ENCODE measurements at places on chromosomes 1 and 21.

DNA sequence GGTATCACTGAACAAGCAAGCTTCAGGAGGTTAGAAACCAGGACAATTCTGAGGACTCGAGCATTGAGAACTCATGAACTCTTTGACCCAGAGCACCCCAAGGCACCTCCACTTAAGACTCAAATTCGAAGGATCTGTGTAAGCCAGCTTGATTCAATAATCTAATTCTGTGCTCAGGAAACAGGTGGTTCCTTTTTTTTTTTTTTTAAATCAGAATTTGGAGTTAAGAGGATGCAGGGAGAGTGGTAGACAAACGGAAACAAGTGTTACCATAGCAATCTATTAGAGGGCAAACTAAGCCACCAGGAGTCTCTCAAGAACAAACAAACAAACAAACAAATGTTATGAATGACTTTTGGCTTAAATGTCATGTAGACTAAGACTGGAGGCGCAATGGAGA lies 53.8 kb upstream of the DPH5 start:
- no peaks in the 10 kb centered on the region for H3K27me3 ChIP-seq
- H3K27ac ChIP-seq: no peak overlapping the region
- H3K36me3 ChIP-seq: no peaks in the 10 kb centered on the region
- H3K4me1 ChIP-seq: no peaks in the 10 kb centered on the region
- H3K4me3 ChIP-seq: no peak overlapping the region

- H3K4me3 ChIP-seq: no peak overlapping the region
- DNase-seq: no peak
- no peaks in the 10 kb centered on the region for H3K4me1 ChIP-seq
- H3K36me3 ChIP-seq: no peaks in the 10 kb centered on the region
- no peaks in the 10 kb centered on the region for H3K27me3 ChIP-seq
These were observed 47.7 kb downstream of the PRDM15 start for GRCh38 chr21:41831453-41831831.

DNA sequence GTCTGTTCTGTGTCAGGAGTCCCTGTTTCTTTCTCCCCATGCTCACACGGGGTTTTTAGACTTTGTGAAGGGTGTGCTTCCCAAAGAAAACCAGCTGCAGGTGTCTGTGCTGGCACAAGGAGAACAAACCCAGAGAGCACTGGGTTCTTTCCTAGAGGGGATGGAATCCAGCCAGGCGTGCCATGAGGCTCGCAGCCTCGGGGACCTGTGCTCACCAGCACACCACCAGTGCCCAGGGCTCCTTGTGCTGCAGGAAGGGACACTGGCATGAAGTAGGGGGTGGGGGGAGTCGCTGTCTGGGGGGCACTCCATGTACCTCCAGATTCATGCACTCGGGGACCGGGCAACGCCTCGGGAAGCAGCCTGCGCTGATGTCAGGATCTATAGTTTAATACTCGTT lies 57.9 kb downstream of the AGPAT3 start:
- H3K27ac ChIP-seq: no peak overlapping the region
- no peak overlapping the region for H3K4me3 ChIP-seq
- peaks cover 8% of the 10 kb centered on the region for H3K4me1 ChIP-seq
- DNase-seq: no peak
- H3K36me3 ChIP-seq: no peaks in the 10 kb centered on the region

DNA sequence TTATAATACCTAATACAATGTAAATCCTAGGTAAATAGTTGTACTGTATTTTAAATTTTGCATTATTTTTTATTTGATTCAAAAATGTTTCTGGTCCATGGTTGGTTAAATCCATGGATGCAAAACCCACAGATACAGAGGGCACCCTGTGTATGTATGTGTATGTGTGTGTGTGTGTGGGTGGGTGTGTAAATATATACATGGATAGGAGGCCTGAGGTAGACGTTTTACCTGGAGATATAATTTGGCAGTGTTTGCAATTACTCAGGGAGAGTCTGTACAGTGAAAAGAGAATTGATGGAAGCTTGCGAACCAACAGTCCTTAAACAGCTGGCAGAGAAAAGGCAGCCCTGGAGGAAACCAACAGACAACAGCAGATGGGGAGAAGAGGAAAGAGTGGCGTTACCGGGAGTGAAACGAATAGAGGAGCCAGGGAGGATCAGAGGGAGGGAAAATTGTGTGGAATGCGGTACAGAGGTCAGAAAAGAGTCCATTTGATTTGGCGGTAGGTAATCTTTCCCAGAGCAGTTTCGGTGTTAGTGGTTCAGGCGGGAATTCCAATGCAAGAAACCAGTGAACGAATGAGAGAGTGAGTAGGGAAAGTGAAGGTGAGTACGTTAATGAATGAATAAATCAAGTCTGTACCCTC lies 47.9 kb upstream of the NBL1 start:
- peaks cover 5% of the 10 kb centered on the region for H3K4me1 ChIP-seq
- H3K27ac ChIP-seq: peak overlapping the region; percentile 91
- H3K36me3 ChIP-seq: no peaks in the 10 kb centered on the region
- DNase-seq: no peak
- no peaks in the 10 kb centered on the region for H3K27me3 ChIP-seq

DNA sequence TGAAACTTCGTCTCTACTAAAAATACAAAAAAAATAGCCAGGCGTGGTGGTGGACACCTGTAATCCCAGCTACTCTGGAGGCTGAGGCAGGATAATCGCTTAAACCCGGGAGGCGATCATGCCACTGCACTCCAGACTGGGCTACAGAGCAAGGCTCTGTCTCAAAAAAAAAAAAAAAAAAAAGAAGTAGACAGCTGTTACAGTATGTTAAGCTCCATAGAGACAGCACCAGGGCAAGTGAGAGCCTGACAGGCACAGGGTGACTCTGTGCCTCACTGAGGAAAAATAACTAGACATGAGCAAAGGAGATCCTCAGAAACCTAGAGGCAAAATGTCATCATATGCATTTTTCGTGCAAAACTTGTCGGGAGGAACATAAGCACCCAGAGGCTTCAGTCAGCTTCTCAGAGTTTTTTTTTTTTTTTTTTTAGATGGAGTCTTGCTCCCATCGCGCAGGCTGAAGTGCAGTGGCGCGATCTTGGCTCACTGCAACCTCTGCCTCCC lies 9.0 kb upstream of the PRDX1 start:
- H3K27me3 ChIP-seq: no peaks in the 10 kb centered on the region
- H3K36me3 ChIP-seq: no peaks in the 10 kb centered on the region
- no peak overlapping the region for H3K4me3 ChIP-seq
- H3K27ac ChIP-seq: no peak overlapping the region
- DNase-seq: no peak
- no peaks in the 10 kb centered on the region for H3K4me1 ChIP-seq

GRCh38 chr1:7103874-7104273 lies 318.6 kb downstream of the CAMTA1 start:
- H3K4me3 ChIP-seq: no peak overlapping the region
- no peaks in the 10 kb centered on the region for H3K4me1 ChIP-seq
- H3K27me3 ChIP-seq: no peaks in the 10 kb centered on the region
- no peak overlapping the region for H3K27ac ChIP-seq

DNA sequence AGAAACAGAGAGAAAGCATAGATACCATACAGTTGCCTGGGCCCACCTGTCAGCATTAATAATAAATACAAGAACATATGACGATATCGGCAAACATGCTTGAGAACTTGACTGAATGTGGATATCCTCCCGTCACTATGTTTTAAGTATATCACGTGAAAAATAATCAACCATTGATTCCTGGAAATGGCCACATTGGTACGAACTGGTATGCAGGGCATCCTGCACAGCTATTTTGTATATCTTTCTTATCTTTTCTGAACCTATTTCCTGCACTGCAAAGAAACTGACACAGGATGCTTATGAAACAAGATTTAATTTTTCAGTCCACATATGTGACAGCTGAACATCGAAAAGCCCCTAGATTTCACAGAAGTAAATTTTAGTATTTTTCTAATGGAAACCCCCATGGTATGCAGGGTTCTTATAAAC lies 22.8 kb upstream of the RGS1 start:
- H3K27me3 ChIP-seq: no peaks in the 10 kb centered on the region
- H3K36me3 ChIP-seq: no peaks in the 10 kb centered on the region
- H3K4me3 ChIP-seq: no peak overlapping the region

DNA sequence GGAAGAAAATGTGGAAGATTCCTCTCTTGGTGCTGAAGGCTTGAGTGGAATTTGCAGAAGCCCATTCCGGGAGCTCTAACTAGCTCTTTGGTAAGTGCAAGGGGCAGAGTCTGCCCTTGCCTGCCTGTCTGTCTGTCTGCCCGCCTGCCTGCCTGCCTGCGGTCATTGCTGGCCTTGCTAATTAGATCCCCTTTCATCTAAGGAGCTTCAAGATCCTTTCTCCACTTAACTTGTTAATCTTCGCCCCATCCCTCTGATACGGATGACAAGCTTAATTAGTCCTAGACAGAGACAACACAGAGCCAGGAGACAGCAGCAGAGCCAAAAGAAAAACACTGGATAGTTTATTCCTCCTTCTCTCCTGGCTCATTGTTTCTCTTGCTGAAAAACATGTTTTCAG lies 80.2 kb upstream of the GADD45A start:
- H3K27me3 ChIP-seq: no peaks in the 10 kb centered on the region
- DNase-seq: no peak
- peak overlapping the region; percentile 50 for H3K27ac ChIP-seq
- no peaks in the 10 kb centered on the region for H3K36me3 ChIP-seq
- H3K4me3 ChIP-seq: no peak overlapping the region

- H3K27ac ChIP-seq: no peak overlapping the region
- DNase-seq: no peak
- no peak overlapping the region for H3K4me3 ChIP-seq
- peaks cover 15% of the 10 kb centered on the region for H3K4me1 ChIP-seq
These were observed 165.7 kb downstream of the RHOU start for GRCh38 chr1:228900886-228901392.

DNA sequence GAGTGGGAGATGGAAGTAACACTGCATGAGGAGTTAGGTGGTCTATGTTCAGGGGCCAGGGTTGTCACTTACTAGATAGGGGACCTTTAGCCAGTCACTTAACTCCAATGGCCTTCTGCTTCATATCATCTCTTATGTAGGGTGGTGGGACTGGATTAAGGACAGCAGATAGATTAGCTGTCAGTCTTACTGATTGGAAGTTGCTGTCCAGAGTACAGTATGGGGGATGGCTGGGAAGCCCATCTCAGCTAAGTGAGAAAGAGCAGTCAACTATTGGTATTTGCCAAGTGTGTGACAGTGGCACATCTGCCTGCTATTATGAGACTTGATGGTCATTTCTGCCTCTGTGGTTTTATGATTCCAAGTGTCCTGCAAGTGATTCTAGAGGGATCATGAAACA lies 130.9 kb downstream of the FGGY start:
- no peak overlapping the region for H3K4me3 ChIP-seq
- no peaks in the 10 kb centered on the region for H3K27me3 ChIP-seq
- no peak for DNase-seq
- H3K27ac ChIP-seq: no peak overlapping the region
- H3K4me1 ChIP-seq: no peaks in the 10 kb centered on the region

GRCh38 chr1:156893048-156893953 lies at the start of gene PEAR1:
TSS of gene PEAR1 (plus strand) at chr1:156893718. CDS start at chr1:156903927, 10,209 bp downstream.
- H3K36me3 ChIP-seq: no peaks in the 10 kb centered on the region
- no peaks in the 10 kb centered on the region for H3K27me3 ChIP-seq
- DNase-seq: peak; percentile 79
- H3K4me3 ChIP-seq: peak within 1 kb of the TSS; percentile 39

DNA sequence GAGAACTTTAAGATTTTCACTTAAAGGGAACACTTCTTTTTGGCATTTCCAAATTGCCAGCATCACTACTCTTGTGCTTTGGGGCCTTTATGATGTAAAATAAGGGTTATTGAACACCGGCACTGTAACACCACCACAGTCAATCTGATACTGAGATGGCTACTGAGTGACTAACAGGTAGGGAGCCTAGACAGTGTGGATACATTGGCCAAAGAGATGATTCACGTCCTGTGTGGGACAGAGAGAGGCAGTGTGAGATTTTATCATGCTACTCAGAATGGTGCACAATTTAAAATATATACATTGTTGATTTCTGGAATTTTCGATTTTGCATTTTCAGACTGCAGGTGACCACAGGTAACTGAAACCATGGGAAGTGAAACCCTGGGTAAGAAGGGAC lies 261.6 kb downstream of the SPATA17 start:
- H3K4me1 ChIP-seq: no peaks in the 10 kb centered on the region
- no peaks in the 10 kb centered on the region for H3K36me3 ChIP-seq
- H3K4me3 ChIP-seq: no peak overlapping the region
- no peak for DNase-seq
- H3K27ac ChIP-seq: no peak overlapping the region

DNA sequence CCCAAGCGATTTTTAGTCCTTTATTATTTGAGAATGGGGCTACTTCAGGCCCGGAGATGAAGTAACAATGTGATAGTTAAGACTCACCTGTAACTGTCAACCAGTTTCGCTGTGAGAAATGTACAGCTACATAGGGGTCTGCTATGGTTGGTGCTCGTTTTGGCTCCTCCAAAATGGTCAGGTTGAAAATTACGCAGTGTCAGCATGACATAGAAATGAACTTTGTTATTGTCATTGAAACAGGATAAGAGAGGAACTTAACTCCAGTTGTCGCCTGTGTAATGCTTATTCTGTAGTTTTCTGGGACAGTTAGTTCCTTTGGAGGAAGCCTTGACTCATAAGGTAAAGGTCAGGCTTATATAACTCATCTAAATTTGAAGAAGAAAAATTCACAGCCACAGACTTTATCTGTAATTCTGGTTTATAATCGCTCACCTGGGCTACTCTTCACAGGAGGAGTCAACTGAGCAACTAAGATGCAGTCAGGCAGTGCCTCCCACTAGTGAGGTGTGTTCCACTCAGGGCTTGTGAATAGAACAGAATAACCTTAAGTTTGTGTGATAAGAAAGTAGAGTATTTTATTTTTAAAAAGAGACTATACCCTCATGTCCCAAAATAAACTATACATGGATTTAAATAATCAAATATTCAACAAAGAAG lies 130.9 kb downstream of the CD247 start:
- DNase-seq: no peak
- no peaks in the 10 kb centered on the region for H3K27me3 ChIP-seq
- H3K27ac ChIP-seq: no peak overlapping the region
- no peaks in the 10 kb centered on the region for H3K4me1 ChIP-seq
- no peak overlapping the region for H3K4me3 ChIP-seq

DNA sequence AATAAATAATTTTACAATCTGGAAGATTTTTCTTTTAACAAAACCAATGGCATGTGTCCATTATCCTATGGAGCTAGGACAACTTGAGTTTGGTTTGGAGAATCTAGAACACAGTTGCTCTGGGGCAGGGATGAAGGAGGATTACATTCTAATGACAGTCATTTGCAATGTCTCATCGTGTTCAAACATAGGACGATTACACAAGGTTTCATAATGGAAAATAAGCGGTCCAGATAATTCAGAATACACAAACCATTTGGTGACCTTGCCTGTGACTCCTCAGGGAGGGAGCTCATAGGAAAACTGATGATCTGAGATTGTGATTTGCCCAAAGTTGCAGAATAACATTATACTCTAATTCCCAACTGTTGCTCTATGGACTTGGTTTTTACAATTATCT lies 27.6 kb upstream of the RGL1 start:
- H3K4me3 ChIP-seq: no peak overlapping the region
- DNase-seq: no peak
- H3K4me1 ChIP-seq: no peaks in the 10 kb centered on the region

All from ovary (tissue), 10 donors.